ENCODE measurements at places on chromosomes 5 and 9.

- DNase-seq = no peak
Measured at GRCh38 chr9:90546200-90546599, 96.4 kb downstream of the DIRAS2 start.

DNA sequence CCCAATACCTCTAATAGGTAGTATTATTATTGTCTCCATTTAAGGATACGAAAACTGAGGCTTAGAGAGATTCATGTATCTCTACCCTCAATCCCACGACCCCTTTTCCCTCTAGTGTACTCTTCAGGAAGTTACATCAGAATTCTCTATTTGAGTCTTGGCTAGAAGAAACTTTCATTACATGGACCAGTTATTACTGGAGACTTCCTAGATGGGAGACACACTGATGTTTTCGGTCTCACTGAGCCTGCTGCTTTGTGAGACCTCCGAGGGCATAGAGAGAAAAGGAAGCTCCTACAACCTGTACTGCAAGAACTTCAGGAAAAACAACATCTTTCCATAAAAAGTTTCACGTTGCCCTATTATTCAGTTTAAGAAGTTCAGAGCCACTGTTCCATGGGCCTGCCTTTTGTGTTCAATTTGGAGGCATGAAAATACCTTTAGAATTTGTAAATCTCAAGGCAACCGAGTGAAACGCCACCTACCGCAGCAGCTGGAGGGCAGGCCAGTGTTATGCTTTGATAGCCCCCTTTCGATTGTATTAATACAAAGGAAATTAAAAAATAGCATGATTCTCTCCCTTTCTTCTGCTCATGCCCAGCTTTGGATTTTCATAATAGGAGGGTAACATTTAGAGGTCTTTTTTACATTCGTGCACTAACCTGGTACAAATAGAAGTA is 223.3 kb downstream of the EBF1 start:
- DNase-seq = no peak

GRCh38 chr5:139524940-139525585 is 36.1 kb upstream of the UBE2D2 start:
- no peak for DNase-seq

GRCh38 chr5:160303690-160304089 is 8.7 kb downstream of the CCNJL start:
- no peak for DNase-seq

DNA sequence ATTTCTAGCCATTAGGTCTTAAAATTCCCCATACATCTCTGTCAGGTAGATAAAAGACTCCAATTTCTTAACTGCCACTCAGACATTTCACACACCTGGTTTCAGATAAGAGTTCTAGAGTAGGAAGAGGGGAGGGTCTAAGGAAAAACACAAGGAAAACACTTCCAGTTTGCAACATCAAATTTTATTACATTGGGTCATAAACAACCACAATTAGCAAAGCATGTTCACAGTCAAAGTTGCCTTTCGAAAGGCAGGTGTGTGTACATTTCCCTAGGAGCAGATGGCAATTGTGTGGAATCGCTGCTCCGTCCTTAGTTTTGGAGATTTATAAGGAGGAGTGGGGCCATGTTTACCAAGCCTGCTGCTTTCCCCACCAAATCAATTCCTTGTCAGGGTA is 120.8 kb downstream of the DMRT2 start:
- no peak for DNase-seq

DNA sequence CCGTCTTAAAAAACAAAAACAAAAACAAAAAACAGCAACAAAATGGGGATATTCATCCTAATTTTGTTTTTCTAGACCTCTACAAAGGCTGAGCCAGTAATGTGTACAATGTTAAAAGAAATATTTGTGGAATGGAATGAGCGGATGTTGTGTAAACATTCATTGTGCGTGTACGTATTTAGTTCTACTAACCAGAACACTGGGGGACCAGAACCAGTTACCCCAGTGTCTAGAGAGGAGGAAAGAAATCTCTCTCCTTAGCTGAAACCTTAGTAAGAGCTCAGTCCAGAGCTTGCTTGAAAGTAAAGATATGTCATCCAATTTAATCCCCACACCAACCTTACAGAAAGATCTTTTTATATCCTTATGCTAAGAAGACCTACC is 106.7 kb upstream of the CPEB4 start:
- no peak for DNase-seq

- DNase-seq = no peak
Measured at GRCh38 chr9:107933097-107933496, 443.5 kb upstream of the KLF4 start.

DNA sequence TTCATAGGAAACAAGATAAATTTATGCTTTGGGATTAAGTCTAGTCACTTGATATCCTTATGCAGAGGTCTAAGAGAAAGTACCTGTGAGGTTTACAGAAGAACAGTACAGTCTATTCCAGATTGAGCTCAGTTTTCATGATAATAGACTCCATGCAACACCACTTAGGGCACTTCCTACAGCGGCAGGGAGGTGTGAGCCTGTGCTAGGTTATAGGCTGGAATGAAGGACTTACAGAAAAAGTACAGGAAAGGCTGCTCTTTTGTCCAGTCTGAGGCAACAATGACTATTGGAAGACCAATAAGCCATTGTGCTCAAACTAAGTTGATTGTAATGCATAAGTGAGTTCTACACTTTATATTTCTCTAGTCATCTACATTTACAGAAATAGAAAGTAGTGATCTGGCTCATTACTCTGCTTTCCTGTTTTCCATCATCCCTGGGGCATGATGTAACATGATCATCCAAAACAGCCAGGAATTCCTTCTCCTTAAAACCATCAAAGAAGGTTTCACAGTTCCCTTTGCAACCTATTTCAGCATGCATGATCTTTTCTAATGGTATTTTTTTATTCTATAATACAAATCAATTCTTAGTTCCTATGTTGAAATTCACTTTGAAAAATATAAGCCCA is 322.8 kb downstream of the SLF1 start:
- DNase-seq = no peak

GRCh38 chr9:136019041-136019680 is 58.0 kb upstream of the UBAC1 start:
- no peak for DNase-seq

Data from activated naive CD4-positive, alpha-beta T cell (primary cell).